ENCODE measurements at places on chromosomes 13 and 19.

DNA sequence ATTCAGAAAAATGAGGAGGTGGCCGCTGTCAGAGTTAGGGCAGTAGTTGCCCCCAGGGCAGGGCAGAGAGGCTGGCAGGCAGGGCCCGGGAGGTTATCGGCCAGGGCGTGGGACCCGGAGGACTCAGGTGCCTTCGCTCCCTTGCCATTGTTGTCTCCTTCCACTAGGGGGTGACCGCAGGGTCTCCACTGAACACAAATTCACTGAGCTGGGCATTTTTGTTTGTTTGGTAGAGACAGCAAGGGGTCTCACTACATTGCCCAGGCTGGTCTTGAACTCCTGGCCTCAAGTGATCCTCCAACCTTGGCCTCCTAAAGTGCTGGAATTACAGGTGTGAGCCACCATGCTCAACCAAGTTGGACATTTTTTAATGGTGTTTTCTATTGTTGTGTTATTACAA, 25.1 kb downstream of the CARS2 start:
- DNase-seq = peak; percentile 13

- DNase-seq = peak; percentile 88
Observed at GRCh38 chr19:5686647-5687359, 3.3 kb upstream of the RPL36 start.

GRCh38 chr19:51107406-51108065, 673 bp downstream of the CTU1 start:
- DNase-seq = peak; percentile 47

GRCh38 chr13:26599860-26600259, 42.4 kb downstream of the WASF3 start:
- DNase-seq = no peak

- DNase-seq = no peak
Observed at GRCh38 chr13:48631441-48631840, 22.3 kb upstream of the CYSLTR2 start.

DNA sequence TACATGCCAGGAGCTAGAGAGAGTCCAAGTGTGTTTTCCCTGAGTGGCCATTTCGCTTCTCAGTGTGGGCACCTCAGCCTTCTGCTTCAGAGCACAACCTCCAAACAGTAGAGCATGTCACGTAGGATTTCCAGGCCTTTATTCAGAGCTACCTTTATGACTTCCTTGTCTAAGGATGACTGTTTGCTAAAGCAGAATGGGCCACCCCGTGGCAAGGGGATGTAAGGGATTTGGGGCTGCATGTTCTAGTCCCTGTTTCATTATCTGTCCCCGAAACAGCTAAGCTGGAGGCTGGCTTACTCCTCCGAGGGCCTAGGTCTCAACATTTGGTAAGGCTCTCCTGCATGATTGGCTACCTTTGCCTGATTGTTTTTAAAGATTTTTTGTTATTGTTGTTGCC, 6.0 kb downstream of the RNASEH2B start:
- DNase-seq = no peak

DNA sequence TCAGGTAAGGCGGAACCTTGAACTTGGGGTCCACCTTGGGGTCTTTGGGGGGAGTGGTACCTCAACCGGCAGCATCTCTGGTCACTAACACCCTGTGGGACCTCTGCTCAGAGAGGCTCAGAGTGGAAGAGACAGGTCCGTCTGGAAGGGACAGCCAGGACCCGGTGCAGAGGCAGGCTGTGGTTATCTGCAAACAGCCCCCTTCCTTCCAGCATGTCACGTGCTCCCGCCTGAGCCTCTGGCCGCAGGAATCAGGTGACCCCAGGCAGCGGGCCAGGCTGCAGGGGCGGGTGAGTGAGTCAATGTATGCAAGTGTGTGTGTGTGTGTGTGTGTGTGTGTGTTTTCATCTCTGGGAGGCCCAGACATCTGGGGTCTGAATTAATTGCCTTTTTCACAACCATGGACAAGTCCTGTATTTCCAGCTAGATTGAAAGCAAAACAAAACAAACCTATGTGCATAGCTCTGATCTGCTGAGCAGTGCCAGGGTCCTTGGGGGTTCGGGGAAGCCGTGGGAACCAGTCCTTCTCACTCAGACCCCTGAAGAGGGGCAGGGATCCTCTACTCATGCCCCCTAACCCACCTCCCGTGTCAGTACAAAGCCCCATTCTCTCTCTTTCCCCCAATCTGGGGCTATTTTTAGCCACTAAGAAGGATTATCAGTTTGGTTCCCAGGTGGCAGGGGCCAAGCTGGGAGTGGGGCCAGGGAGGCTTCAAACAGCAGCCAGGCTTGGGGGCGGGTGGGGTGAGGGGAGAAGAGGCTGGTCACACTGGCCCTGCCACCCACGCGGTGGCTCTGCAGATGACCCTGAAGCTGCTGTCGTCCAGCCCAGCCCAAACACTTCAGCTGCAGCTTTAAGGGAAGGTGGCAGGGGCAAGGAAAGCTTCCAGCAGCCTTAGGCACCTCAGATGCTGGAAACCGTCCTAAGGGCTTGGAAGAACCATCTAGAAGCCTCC, 31.4 kb downstream of the CERS4 start:
- DNase-seq = peak; percentile 82

- DNase-seq = no peak
Observed at GRCh38 chr19:29858000-29858596, 46.3 kb downstream of the CCNE1 start.

- peak; percentile 13 for DNase-seq
Observed at GRCh38 chr13:43787518-43787891, 733 bp upstream of the ENOX1 start.

GRCh38 chr13:24060993-24061392, 99.5 kb upstream of the SPATA13 start:
- DNase-seq = no peak

DNA sequence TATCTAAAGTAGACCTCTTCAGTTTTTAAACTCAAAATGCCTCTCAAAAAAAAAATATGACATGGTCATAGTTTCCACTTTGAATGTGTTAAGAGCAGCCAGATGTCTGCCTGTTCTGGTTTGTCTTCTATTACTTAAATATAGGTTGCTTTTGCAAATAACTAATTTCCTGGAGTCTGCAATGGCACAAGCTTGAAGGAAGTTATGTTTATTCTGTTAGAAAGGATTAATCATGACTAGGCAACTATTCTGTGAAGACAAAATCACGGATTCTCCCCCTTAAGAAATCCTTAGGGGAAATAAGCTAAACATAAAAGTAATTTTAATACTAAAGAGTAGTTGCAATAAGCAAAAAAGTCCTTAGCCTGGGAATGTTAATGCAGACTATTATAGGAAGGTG, 26.3 kb downstream of the SKA3 start:
- no peak for DNase-seq

DNA sequence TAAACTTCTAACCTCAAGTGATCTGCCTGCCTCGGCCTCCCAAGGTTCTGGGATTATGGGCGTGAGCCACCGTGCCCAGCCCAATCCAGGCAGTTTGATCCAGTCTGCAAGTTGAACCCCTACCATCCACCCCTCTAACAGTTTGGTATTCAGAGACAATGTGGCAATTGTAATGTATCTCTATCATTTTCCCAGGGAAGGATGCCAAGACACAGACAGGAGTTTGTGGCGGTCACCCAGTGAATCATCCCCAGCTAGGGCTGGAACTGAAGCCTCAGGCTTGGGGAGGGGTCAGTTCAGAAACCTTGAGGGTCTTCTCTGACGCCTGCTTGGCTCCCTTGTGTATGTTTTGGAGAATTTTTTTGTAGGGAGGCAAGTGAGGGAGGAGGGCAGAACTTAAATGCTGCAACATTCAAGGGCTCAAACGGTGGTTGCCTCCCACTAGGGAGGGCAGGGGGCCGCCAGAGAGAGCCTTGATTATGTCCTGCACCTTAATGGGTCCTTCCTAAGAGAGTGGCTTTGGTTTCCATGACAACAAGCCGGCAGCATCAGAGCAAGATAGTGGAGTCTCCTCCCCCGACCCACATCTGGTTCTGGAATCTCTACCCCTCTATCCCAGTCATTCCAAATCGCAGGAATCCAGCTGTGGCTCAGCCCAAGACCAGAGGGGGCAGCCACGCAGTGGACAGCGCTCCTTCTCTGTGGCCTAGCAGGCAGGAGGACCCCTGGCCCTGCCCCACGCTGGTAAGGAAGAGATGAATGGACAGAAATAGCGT, 14.9 kb upstream of the FEM1A start:
- peak; percentile 46 for DNase-seq

GRCh38 chr19:4295972-4296771, 6.0 kb downstream of the TMIGD2 start:
- no peak for DNase-seq

- DNase-seq = peak; percentile 53
Observed at GRCh38 chr19:54266133-54266532, 9.1 kb upstream of the LILRB5 start.

- DNase-seq = no peak
Observed at GRCh38 chr19:4075373-4075772, 8.7 kb upstream of the ZBTB7A start.

GRCh38 chr19:5287066-5287465, 53.5 kb downstream of the PTPRS start:
- no peak for DNase-seq

GRCh38 chr13:96816261-96816660, 178.0 kb downstream of the OXGR1 start:
- DNase-seq = no peak

GRCh38 chr19:45138303-45138751, 22.5 kb downstream of the NKPD1 start:
- no peak for DNase-seq

- DNase-seq = no peak
Observed at GRCh38 chr19:35888398-35888797, 11.9 kb downstream of the NFKBID start.

GRCh38 chr19:17184371-17184841, 30.8 kb upstream of the USE1 start:
- DNase-seq = no peak

DNA sequence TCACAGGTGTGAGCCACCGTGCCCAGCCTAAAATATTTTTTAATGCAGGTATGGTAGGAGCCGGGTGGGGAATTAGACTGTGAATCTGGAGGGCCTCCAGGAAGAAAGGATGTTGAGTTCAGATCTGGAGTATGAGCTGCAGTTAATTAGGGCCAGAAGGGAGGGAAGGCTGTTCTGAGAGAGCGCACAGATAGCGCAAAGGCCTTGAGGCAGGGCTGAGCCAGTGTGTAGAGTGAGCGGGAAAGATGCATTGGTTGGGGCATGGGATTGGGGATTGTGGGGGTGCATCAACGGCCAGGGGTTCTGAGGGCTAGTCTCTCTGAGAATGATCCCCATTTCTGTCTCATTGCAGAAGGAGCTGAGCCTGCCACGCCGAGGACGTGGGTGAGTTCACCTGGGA, 9.7 kb downstream of the MAST3 start:
- DNase-seq = no peak

- no peak for DNase-seq
Observed at GRCh38 chr19:49704888-49705642, 14.1 kb downstream of the CPT1C start.

DNA sequence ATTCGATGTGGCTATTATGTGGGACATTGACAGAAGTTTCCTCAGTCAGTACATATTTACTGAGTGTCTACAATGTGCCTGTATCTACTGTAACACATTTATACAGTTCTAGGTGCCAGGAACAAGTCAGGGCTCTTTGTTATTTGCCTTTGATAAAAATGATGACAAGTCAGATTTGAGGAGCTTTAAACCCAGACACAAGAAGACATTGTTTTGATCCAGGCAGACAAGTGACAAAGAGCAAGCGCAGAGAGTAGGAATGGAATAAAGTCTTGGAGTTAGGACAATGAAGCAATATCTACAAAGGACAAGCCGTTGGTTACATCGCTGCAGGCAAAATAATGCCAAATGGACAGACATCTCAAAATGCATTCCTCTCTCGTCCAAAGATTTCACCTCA, 70.1 kb downstream of the ITGBL1 start:
- no peak for DNase-seq

GRCh38 chr13:27889471-27889870, 30.3 kb upstream of the PDX1 start:
- DNase-seq = no peak

DNA sequence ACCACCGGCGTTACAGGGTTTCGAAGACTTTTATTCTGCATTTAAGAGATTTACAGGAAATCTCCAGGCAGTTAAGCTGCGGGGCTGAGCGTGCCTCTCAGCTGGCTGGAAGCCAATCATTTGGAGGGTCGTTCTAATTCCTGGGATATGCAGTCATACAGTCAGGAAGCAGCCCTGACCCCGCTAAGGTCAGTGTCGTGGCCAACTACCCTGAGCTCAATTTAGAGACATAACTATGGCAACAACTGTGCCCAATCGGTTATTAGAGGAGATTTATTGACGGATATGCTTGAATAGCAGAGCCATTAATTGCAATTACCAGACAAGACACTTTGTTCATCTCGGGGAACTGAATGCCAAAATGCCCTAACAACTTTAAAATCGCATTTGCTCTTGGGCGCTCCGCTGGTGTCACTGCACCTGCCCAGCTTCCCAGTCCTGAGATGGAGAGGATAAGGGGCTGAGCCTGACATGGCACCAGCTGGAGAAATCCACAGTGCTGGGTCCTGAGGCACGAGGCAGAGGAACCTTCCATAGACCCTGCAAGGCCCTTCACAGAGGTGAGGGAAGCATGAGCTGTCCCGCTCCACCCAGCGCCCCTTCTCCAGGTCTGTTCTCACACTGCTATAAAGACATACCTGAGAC, 15.1 kb upstream of the ZNF507 start:
- peak; percentile 7 for DNase-seq

GRCh38 chr13:61294467-61295191, 121.0 kb downstream of the PCDH20 start:
- DNase-seq = no peak

- no peak for DNase-seq
Observed at GRCh38 chr19:49425922-49426592, 869 bp downstream of the GFY start.

DNA sequence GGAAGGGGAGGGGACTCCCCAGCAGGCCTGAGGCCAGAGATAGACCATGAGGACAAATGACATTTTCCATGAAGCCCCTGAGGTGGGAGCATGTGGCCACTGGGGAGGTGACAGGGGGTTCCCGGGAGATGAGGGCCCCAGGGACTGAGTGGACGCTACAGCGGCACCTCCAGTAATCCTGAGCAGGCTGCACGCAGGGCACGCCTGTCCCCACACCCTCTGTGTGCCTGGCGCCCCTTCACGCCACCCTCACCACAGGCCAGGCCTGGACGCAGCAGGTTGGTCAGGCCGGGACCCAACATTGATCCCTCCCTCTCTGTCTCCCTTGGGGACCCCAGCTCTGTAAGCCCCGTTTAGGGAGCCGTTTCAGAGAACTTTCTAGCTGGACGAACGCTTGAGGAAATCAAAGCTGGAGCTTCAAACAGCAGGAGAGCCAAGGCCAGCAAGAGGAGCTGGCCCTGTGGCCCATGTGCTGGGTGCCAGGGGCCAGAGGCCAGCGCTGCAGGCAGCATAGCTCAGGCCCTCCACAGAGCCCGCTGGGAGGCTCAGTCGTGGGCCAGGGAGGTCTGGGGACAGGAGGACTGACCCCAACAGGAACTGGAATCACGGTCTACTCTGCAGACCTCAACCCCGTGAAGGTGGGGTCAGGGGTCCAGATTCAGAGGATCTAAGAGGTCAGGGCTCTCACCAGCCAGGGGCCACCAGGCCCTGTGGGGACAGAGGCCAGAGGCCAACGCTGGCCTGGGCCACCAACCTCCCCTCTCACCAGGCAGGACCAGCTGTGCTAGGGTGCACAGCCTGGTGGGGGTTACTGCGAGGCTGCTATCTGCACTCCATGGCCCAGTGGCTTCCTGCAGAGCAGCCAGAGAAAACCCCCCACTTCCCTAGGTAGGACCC, 14.6 kb downstream of the LSM4 start:
- DNase-seq = no peak

Measured in HT1080 (cell line).